ENCODE measurements at places on chromosomes 16 and 17.

DNA sequence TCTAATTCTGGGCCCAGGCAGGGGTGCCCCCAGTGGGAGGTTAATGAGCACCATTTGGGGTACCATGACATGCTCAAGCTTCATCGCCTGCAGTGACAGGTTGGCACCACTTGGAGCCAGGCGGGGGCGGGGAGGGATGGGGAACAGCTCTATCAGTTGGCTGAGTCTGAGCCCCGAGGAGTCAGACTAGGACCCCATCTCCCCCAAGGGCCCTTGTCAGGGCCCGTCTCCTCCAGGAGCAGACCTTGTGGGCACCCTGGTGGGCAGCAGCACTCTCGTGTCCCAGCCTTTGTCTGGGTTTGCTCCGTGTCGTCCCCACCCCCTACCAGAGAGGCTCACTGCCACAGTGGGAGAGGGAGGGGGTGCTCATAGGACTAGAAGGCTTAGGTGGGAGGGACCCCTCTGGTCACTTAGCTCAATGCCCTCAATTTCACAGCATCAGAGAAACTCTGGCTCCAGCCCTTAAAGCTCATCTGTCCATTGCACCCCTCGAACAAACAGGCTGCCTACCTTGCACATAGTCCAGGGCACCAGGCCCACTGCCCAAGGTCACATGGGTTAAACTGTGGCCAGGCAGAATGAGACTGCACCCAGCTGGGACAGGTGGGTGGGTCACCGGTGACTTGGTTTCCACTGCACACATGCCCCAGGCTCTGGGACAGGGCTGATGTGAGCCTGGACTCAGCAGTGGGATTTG is 4.1 kb downstream of the PPP1R9B start:
- no peak for DNase-seq

DNA sequence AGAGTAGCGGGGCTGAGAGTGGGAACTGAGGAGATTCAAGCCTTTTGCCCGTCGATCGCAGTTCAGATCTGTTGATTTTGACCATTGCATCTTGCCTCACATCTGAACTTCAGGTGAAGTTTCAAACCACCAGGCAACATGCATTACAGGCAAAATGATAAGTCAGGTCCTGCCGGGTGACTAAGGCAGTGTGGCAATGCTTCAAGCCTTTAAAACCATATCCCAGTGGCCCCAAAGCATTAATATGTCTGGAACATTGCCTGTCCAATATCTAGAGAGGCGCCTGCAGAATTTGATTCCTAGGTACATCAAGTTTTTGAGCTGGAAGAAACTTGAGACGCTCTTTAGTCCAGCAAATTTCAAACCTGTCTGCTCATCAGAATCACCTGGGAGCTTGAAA is 502.8 kb downstream of the MAF start:
- no peak for DNase-seq

DNA sequence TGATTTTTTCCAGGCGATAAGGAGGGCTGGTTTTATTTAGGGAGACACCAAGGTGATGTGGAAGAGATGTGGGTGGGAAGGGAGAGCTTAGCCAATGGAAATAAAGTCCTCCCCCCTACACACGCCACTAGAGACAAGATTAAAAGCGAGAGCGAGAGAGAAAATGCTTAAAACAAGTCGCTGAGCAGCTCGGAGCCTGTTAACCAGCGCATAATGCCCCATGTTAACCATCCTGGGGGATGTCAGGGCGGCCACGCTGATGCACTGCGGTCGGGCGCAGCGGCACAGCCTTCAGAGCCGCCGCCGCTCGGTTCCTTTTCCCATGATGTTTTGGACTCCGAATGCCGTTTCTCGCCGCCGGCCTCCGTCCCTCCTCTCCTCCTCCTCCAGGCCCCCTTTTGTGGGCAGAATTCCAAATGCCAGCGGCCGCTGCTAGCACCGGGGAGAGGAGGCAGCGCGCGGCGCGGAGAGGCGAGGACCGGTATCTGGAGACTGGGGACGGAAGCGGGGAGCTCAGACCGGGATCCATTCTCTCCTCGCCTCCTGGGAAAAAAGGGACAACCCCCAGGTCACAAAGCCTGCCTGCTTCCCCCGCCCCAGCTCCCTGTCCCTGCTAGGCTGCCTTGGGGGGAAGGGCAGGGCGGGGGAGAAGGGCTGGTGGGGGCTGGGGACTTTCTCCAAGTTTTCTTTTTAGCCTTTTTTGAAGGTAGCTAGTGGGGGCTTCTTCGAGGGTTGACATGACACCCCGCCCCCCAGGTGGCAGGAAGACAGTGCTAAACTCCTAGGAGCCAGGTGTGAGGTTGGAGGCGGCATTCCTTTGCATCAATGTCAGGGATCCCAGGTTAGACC is 98.1 kb upstream of the CCL2 start:
- DNase-seq = no peak

DNA sequence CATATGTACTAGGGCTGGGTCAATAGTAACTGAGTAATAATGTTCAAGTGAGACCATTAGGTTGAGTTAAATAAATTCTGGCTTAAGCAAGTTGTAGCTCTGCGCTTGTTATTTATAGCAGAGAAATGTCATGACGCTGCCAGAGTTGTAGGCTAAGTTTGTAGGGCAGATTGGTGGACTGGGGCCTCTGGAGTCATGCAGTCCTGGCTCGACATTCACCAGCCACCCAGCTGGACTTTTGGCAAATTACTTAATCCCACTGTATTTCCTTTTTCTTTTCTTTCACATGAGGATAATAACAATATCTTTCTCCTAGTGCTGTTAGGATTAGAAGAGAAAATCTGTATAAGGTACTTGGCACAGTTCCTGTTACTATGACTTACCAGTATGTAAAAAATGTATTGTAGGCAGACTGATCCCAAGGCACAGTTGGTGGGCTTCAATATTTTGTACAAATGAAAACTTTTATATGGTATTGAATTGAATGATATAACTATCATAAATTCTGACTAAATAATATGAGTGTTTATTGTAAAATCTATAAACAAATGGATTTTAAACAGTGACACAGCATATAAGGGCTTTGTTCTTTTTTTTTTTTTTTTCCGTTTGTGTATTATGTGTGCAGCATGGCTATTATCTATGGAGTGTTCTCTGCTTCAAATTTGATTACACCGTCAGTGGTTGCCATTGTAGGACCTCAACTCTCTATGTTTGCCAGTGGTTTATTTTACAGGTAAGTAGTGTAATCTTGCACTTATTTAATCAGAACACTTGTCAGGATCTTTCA is 2.6 kb downstream of the MFSD11 start:
- DNase-seq = no peak

DNA sequence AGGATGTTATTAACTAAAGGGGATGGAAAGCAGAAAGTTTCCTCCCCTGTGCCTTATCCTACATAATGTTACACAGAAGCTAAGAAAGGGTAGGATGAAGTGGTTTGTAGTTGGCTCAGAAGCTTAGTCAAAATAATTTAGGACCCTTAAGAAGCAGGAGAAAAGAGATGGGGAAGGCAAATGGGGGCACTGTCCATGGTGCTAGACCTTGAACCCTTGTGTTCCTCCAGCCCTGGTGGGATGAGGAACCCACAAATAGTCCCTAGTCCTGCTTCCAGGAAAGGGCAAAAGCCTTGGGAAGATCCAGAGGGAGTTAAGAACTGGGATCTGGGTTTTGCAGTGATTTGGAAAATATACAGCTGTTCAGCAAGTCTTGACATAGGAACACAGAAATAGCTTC is 54.5 kb downstream of the SLC5A11 start:
- no peak for DNase-seq

GRCh38 chr17:51044976-51045375 is 75.7 kb downstream of the SPAG9 start:
- DNase-seq = no peak

GRCh38 chr17:70825321-70826125 is 656.2 kb downstream of the KCNJ2 start:
- DNase-seq = no peak

GRCh38 chr16:8137606-8138005 is 452.7 kb downstream of the TMEM114 start:
- no peak for DNase-seq

- DNase-seq = no peak
These were observed 4.3 kb downstream of the TMC6 start for GRCh38 chr17:78124081-78124835.

GRCh38 chr16:4419402-4419959 is 3.1 kb upstream of the CORO7 start:
- DNase-seq = no peak

GRCh38 chr16:83946781-83947566 is 6.1 kb upstream of the OSGIN1 start:
- no peak for DNase-seq

- DNase-seq = peak; percentile 94
These were observed at the start of gene MAFG for GRCh38 chr17:81927653-81928543. Gene MAFG, minus strand, starts transcription at chr17:81927735. Its CDS starts 4,550 bp downstream, at chr17:81923185.

- no peak for DNase-seq
These were observed 18.0 kb downstream of the CA5A start for GRCh38 chr16:87918338-87918737.

GRCh38 chr17:68657576-68657975 is 56.4 kb upstream of the FAM20A start:
- no peak for DNase-seq

DNA sequence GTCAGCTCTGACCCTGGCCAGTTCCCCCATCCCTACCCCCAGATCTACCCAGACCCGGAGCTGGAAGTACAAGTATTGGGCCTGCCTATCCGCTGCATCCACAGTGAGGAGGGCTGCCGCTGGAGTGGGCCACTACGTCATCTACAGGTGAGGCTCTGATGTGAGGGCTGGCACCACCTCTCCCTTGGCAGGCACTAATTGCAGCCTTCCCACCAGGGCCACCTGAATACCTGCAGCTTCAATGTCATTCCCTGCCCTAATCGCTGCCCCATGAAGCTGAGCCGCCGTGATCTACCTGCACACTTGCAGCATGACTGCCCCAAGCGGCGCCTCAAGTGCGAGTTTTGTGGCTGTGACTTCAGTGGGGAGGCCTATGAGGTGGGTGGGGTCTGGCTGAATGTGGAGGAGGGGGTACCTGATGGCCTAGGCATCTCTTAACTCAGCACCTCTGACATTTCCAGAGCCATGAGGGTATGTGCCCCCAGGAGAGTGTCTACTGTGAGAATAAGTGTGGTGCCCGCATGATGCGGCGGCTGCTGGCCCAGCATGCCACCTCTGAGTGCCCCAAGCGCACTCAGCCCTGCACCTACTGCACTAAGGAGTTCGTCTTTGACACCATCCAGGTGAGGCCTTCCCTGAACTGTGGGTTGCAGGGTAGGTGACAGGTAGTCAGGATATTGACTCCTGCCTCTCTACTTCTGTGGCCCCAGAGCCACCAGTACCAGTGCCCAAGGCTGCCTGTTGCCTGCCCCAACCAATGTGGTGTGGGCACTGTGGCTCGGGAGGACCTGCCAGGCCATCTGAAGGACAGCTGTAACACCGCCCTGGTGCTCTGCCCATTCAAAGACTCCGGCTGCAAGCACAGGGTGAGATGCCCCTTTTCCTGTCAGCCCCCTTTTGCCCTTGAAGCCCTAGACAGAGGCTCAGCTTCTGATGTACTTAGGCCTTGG is 4.3 kb downstream of the TRAF4 start:
- DNase-seq = no peak

- DNase-seq = no peak
These were observed 151.7 kb downstream of the CPPED1 start for GRCh38 chr16:12651765-12652512.

GRCh38 chr17:81371910-81372760 is 23.1 kb upstream of the BAHCC1 start:
- peak; percentile 68 for DNase-seq

DNA sequence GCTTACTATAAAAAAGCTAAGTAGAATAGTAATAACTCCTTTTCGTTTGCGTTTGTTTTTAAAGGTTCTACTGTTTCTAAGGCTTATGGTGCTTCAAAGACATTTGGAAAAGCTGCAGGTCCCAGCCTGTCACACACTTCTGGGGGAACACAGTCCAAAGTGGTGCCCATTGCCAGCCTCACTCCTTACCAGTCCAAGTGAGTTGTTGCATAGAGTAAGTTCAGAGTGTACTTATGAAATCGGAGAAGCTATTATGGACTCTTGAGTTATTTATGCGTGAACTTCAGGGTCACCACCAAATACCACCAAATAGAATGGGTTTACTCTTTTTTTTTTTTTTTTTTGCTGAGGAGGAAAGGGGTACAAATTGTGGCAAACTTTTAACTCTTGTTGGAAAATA is 45.8 kb downstream of the RPA1 start:
- no peak for DNase-seq

DNA sequence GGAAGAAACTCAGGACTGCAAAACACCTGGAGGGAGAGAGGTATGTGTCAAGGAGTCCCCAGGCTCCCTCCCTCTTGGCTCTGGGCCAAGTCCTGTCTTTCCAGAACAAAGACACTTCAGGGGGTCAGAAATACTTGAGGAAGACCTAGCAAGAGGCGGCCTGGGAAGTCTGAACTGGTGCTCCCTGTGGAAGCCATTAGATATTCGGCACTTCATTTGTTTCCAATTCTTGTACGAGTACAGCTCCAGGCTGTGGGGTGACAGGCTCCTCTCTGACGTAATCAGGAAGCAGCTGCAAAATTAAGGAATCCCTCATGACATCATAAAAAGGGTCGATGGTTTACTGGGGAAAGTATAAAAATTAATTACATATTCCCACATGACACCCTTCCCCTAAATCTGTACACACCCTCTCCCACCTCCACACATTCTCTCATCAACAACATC is 108.7 kb downstream of the SMG6 start:
- DNase-seq = no peak

DNA sequence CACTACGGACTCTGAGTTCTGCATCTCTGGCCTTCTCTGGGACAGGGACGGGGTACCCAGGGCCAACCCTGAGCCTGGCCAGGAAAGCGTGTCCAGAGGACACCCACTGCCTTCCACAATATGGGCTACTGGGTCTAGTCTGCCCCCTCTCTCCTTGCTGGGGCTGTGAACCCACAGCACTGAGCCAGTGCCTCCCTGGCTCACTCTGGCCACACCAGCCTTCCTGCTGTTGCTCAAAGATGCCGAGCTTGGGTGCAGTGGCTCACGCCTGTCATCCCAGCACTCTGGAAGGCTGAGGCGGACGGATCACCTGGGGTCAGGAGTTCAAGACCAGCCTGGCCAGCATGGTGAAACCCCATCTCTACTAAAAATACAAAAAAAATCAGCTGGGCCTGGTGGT is 24.8 kb downstream of the PITPNM3 start:
- no peak for DNase-seq

DNA sequence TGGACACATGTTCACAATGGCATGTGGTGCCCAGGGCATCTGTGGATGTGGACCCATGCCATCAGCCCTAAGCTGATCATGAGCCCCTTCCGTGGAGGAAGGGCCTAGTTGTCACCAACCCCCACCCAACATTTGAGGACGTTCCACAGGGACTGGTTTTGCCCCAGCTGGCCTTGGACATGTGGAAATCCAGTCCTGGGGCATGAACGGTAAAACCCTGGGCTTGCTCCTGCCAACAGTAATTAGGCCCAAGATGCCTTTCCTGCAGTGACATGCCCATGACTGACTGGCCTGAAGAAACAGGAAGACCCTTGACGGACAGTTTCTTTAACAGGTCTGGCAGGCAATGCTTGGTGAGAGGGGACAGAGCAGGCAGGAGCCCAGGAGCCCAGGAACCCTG is 7.7 kb downstream of the TNS4 start:
- no peak for DNase-seq

Data from HTR-8/SVneo (cell line).